Stimulated activated CD8-positive, alpha-beta memory T cell treated with anti-CD3 and anti-CD28 coated beads, Interleukin-4, amount 100 ng/mL, for 1 hour (primary cell): ENCODE measurements at places on chromosomes 16 and 17.

DNA sequence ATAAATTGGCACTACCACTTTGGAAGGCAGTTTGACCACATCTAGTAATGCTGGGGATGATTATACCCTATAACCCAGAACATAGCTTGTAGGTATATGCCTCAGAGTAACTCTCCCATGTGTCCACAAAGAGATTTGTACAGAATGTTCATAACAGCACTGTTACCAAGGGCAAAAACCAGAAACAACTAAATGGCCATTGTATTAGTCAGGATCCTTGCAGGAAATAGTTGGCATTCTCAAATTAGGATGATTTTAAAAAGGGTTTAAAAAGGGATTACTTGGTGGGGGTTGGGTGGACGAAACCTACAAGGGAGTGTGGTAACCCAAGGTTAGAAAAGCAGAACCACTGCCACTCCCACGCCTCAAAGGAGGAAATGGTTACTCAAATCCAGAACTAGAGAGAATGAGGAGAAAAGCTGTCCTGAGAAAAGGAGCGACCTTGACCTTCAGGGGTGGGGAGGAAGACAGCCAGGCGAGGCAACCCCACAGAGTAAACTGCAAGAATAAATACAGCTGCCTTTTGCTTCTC is 2.1 kb downstream of the CPPED1 start:
- no peak for DNase-seq

GRCh38 chr16:85381738-85382592 is 231.2 kb upstream of the GSE1 start:
- DNase-seq: no peak

DNA sequence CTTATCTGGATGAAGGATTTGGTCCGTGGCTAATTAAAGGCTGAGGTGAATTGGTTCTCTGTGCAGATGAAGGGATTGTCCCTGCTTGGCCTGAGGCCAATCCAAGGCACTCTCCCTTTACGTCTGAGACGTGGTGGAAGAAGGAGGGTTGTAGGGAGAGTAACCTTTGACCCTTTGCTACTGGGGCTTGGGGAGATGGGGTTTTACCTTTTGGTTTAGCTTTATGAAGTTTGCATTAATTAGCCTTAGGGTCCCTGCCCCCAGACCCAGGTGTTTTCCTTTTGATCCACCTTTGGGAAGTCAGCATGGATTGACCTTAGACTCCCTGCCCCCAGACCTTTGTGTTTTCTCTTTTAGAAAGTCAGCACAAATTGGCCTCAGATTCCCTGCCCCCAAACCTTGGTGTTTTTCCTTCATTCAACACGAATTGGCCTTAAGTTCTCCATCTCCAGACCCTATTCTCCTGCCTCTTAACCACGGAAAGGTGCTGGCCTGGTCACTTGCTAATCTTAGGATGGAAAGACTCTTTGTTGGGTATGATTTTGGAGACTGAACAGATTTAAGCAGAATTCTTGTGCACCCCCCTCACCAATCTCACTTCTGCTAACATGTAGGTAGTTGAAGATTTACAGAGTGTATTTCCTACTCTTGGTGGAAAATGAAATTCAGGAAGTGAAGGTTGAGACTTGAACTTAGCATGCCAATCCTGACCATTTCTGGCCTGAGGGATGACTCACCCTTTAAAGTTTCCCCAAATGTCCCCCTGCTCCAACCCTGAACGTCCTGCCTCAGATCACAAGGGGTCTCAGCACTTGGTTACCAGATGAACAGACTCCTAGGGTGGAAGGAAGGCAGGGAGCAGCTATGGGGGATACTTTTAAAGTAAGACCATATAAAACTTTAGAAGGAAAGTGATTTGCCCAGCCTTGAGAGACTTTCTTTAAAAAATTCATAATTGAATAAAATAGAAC is 23.1 kb upstream of the MMD start:
- DNase-seq: no peak

DNA sequence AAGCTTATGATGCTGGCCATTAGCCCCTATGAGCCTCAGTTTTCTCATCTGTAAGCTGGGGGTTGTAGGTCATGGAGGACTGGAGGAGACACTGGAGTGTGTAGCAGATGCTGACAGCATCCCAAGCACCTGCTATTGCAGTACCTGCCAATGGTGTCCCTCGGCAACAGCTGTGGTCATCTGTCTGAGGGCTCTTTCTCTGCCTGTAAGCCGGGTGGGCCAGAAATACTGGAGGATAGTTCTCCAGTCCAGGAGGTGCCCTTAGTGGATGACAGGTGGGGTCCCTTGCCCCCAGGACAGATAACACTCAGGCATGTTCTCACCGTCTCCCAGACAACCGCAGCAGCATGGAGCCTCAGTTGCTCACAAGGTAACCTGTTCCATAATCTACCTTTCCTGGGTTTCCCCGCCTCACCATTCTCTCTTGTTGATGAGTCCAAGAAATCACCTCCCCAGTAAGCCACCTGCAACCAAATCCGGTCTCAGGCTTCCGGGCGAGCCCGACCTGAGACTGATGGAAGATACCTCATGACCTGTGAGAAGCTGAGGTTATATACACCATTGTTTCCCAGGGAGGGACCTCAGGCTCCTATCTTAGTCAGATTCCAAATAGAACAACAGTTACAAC is 23.8 kb downstream of the NLRP1 start:
- DNase-seq: no peak

- DNase-seq: no peak
These were observed 7.3 kb downstream of the VAT1 start for GRCh38 chr17:43014649-43015542.

DNA sequence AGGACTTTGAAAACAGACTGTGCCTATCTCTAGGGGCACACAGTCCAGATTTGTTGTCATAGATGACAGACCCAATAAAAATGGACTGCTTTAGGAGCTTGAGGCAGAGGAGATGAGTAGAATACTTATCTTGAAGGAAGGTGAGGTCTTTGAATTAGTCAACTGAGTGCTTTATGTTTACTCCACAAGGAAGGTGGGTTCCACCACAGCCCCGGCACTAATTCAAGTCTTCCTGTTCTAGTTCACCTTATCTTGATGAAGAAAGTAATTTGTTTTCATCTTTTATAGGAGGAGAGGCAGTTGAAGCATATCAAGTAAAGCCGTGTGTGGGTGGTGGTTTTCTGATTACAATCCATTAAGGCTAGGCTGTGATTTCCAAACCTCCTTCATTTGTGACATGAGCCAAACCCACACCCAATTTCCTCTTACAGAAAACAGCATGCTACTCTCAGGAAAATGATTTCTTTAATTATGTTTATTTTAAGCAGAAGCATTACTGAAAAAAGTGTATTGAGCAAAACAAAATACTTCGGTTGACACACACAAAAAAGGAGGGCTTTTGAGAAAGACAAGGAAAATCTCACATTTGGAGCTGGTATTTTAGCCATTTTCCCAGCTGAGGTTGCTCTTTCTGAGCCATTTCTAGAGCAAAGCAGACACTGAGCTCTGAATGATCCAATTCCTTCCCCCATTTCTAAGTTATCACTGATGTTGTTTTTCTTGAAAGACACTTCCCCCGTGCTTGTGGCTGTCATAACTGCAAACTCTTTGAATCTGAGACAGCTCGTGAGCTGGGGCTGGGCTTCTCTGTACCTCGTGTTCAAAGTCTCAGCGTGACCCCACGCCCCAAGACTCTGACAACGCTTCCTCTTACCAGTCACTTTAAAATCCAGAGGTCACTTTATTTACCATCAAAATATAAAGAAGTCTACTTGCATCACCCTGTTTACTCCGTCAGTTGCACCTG is 35.4 kb downstream of the CDRT15 start:
- no peak for DNase-seq

DNA sequence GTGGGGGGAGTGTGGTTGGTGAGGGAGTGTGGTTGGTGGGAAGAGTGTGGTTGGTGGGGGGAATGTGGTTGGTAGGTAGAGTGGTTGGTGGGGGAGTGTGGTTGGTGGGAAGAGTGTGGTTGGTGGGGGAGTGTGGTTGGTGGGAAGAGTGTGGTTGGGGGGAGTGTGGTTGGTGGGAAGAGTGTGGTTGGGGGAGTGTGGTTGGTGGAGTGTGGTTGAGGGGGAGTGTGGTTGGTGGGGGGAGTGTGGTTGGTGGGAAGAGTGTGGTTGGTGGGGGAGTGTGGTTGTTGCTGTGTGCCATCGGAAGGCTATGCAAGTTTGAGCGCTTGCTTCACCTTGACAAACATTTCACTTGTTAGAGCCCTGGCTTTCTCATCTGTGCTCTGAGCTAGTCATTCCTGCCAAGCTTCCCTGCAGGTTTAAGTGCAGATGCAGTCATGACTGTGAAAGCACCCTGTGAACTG is 20.1 kb downstream of the MINK1 start:
- DNase-seq: no peak

GRCh38 chr16:1071561-1072225 is 854 bp upstream of the SSTR5 start:
- DNase-seq: no peak

GRCh38 chr16:92431-93339 is 14.7 kb downstream of the MPG start:
- DNase-seq: no peak

GRCh38 chr17:1067282-1067956 is 70.5 kb downstream of the TIMM22 start:
- DNase-seq: no peak

GRCh38 chr16:15715221-15715620 is 65.2 kb downstream of the NDE1 start:
- no peak for DNase-seq

- DNase-seq: no peak
These were observed 104.4 kb downstream of the SHISA9 start for GRCh38 chr16:13005721-13006247.

DNA sequence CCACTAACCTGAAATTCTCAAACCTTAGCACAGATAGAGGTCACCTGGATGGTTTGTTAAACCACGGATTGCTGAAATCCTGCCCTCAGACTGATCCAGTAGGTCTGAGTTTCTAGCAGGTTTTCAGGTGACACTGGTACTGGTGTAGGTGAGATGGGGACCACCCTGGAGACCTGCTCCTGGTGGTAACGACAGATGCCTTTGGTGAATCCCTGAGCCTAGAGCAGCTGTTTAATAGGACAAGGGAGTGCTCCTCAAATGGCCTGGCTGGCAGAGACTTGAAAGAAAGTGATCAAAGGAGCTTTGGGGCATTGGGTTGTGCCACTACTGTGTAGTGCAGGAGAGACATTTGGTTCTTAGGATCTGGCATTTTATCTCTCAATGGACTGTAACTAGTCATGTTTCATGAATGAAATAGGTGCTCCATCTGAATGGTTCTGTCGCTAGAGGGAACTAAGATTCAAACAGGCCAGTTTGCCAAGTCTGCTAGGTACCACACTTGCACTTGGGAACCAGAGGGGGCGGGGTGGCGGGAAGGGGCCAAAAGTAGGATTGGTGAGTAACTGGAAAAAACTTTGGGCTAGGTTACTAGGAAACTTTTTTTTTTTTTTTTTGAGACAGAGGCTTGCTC is 2.9 kb upstream of the IFI35 start:
- DNase-seq: no peak

DNA sequence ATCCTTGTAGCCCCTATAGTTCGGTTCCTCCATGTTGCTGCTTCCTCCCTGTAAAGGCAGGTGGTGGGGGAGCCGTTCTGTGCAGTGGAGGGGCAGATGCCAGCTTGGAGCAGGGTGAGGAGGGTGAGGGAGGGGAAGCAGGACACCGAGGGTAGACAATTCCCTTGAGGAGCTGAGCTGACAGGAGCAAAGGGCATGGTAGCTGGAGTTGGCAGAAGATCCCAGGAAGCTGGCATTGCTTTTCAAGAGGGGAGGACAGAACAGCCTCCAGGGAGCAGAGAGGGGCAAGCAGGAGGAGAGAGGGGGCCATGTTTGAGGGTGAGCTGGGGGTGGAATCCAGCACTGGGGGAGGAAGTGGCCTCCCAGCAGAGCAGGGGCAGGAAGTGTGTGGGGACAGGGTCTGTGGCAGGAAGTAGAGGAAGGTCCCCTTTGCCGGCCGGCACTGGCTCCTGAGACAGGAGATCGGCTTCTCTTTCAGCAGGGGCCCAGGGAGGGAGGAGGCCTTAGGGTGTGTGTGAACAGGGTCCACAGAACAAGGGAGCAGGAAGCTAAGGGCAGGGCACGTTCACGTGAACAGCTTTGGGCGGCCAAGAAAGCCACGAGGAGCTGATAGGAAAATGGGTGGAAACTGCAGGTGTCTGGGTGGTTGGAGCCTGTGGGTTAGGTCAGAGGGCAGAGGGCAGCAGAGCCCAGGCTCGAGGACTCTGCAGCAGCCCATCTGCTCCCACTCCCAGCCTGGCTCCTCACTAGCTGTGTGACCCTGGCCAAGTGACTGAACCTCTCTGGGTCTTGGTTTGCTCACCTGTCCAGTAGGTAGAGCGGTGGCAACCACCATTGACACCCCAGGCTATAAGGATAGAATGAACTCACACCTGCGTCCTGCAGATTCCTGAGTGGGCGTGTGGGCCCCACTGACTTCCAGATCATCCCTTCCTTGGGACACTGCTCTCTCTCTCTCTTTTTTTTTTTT is 17.5 kb upstream of the SPNS2 start:
- DNase-seq: no peak

- DNase-seq: no peak
These were observed 145.6 kb downstream of the FTO start for GRCh38 chr16:53849585-53849984.

GRCh38 chr17:4035081-4035680 is 70.9 kb upstream of the ATP2A3 start:
- no peak for DNase-seq

DNA sequence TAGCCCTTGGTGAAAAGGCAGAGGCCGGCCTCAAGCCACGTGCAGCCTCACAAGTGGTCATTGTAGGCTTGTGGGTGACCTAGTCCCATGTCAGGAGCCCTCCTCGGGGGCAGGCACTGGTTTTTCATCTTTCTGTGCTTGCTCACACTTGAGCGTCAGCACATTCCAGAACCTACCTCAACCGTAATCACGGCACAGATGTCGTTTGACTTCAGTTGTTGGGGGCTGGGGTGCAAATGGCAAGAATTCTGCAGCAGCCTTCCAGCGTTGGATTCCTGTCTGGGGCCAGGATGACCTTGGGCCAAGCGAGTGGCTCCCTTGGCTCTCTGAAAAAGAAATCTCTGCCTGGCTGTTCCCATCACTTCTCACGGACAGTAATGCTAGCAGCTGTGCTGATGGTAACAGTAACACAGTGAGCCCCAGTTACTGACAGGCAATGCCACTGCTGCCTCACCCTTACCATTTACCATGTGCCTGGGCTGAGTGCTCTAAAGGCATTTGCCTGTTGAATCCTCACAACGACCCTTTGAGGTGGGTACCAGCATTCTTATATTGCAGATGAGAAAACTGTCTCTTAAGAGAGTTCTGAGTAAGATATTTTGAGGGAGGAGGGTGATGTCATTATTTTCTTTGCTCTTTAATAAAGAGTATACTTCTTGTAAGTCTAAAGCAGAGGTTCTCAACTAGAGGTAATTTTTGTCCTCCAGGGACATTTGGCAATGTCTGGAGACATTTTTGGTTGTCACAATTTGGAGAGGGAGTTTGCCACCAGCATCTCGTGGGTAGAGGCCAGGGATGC is 46.5 kb downstream of the KSR1 start:
- DNase-seq: no peak

- no peak for DNase-seq
These were observed 210.3 kb downstream of the SNX29 start for GRCh38 chr16:12186774-12187335.

DNA sequence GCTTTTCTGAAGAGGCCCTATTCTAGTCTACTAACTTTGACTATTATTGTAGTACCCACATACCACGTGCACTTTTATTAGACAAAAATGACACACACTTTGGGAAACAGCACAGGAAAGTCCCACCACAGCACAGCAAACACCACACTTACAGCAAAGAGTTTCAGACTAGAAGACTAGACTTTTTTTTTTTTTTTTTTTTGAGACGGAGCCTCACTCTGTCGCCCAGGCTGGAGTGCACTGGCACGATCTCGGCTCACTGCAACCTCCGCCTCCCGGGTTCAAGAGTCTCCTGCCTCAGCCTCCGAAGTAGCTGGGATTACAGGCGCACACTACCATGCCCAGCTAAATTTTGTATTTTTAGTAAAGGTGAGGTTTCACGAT is 20.1 kb downstream of the YWHAE start:
- no peak for DNase-seq

- DNase-seq: no peak
These were observed 55.5 kb upstream of the RPL38 start for GRCh38 chr17:74147966-74148365.
